ENCODE measurements at places on chromosomes 12 and 14. TPM values are rescaled to one million over a fixed set of nuclear protein-coding genes. Genes with fewer than 3 reads are reported as not detected.

Gene CLEC4C
- total RNA-seq, result not detected

Gene CHST11
- 6.1 TPM for total RNA-seq

- DNase-seq, result no peak
Observed at GRCh38 chr12:88420457-88420856, 159.8 kb downstream of the KITLG start.

GRCh38 chr12:64325055-64325454 is 65.5 kb downstream of the C12orf56 start:
- DNase-seq, result no peak

DNA sequence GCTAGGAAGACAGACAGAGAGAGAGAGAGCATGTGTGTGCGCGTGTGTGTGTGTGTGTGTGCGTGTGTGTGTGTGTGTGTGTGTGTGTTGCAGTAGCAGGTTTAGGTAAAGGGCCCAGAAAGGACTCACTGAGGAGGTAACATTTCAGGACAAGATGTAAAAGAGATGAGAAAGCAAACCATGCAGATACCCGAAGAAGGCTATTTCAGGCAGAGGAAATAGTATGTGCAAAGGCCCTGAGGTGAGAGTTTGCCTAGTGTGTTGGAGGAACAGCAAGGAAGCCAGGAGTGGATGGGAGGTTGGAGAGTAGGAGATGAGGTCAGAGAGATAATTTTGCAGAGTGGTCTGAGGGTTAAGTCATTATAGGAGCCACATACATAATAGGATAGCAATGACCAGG is 754.3 kb upstream of the TBX3 start:
- DNase-seq, result no peak
